ENCODE measurements at places on chromosomes 1 and 21.

GRCh38 chr21:37469441-37469840, 102.9 kb downstream of the DYRK1A start:
- DNase-seq = no peak

- DNase-seq = no peak
Observed at GRCh38 chr1:231422798-231423309, 767 bp upstream of the EGLN1 start.

DNA sequence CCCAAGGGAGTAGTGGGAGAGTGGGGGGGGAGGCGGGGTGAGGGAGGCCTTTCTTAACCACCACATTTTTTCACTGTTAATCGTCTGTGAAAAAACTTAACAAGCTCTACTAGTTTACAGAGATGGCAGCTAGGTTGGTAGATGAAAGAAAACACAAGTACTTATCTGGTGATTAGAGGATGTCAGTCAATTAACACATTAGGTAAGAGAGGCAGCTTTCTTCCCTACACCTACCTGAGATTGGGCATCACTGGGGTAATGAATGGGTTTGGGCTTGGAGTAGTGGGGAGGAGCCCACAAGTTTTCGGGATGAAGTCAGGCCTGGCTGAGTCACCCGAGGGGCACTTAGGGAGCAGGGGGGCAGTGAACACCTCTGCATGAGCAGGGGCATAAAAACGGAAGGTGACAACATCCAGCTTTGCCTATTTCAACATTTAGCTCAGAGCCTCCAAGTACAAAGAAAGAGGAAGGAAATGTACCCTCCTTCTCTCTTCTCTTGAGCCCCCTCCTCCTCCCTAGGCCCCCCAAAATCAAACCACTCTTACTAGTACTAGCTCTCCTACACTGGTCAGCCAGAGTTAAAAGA, 2.5 kb downstream of the LBR start:
- no peak for DNase-seq

DNA sequence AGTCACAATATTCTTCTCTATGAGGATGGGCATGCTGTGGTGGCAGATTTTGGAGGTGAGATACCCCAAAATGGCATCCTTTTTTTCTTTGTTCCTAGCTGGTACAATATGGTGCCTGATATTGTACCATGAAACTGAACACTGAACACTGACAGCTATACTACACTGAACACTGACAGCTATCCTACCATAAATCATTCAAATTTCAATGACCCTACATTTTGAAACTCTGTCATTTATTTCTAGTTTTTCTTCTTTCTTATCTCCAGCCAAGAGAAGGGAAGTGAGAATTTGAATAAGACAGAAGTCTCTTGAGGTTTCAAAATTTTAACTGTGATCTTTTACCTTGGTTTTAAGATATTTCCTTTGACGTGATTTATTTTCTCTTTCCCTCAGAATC, 76.3 kb downstream of the LRRC53 start:
- DNase-seq = no peak

GRCh38 chr1:66951513-66951912, 26.7 kb downstream of the MIER1 start:
- DNase-seq = no peak

DNA sequence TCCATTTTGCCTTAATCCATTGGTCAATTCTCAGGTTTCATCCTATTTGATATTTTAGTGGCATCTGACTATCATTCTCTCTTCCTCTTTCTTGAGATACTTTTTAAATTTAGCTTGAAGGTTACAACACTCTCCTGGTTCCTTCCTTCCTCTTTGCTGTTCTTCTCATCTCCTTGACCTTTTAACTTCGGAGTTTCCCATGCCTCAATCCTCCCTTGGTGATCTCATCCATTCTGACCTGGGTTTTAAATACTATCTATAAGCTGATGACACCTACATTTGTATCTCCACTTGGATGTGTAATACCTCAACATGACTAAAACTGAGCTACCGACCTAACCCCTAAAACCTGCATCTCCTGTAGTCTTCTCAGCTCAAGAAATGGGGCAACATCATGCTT, 4.8 kb upstream of the ZNF687 start:
- no peak for DNase-seq

DNA sequence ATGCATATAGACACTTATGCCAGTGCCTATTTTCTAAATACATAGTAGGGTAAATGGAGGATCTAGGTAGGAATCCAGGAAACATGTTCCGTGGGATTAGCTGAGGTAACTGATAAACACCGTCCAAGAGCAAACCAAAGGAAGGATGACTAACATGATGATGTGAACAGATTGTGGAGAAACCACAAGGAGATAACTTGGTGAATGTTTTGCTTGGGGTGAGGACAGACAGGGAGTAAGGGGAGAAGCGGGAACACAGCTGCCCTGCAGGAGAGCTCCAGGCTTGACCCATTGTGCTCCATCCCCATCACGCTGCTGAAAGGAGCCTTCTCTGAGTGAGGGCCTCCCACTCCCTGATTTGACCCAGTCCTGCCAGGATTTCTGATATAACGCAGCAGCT, 87.0 kb upstream of the ZC3H11B start:
- DNase-seq = no peak

- DNase-seq = no peak
Observed at GRCh38 chr1:18712252-18712600, 81.6 kb downstream of the PAX7 start.

- no peak for DNase-seq
Observed at GRCh38 chr1:193069748-193070385, 10.5 kb downstream of the RO60 start.

- no peak for DNase-seq
Observed at GRCh38 chr1:7013833-7014639, 228.8 kb downstream of the CAMTA1 start.

- no peak for DNase-seq
Observed at GRCh38 chr1:151990856-151991198, 2.8 kb downstream of the S100A10 start.

- DNase-seq = no peak
Observed at GRCh38 chr1:109985247-109986053, 885 bp downstream of the AHCYL1 start.

DNA sequence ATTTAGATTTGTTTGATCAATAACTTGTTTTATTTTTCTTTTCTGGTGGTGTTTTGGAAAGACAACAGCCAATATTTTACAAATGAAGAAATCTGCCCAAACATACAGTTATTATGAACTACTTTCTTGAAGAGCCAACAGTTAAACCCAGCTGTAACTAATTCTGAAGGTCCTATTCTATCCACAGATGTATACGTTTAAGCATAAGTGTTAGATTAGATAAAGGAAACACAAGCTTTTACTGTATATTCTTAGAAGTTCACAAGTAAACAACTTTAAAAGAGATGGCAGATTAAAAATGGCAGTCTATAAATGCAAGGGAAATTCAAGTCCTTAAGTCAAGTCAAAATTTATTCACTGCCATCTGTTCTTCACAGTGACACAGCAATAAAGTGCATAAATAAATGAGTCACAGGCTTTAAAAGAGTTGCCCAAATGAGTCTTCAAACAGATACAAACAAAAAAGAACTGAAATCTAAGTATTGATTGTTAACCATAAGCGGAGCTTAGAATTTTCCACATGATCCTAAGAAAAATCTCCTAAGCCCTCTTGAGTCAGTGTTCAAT, 49.9 kb upstream of the KCNH1 start:
- DNase-seq = no peak

GRCh38 chr1:41580021-41580420, 95.5 kb upstream of the EDN2 start:
- no peak for DNase-seq

DNA sequence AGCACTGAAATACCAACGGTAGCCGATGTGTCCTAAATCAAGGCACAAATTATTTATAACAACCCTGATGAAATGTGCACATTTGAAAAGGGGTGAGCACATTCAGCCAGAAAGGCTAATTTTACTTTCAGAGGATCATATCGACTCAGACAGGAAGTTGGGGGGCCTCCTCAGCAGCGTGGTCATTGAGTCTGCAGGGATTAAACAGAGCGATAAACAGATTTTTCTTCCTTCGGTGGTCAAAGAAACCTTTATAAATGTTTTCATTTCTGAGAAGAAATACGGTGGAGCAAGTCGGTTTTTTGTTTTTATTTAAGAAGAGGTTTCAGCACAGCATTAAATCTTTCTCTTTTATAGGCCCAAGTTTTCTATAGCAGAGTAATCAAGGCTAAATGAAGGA, 45.7 kb downstream of the PGM1 start:
- DNase-seq = no peak

DNA sequence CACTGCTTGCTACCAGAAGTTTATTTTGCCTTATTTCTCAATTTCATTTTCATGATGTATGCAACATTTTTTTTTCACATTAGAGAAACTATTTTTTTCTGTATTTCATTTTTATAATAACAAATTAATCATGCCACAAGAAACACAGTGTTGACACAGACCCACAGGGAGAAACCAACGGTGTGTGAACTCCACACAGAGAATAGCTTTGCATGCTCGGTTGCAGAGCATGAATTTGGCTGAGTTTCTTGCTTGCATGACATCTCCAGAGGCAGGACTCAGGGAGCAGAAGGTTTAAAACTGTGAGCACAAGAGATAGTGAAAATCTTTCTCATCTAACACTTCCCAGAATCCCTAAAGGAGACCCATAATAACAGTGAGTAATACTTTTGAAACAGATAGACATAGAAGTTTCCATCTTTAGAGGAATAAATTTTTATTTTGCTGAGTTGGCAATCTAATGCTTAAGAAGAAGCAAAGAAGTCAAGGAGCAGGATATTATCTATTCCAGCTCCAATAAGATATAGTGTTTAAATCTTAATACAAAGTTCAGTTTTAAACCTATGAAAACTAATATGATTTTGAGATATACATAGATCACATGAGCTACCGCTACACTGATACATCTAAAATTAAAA, 890.9 kb downstream of the MRPL39 start:
- DNase-seq = no peak

- no peak for DNase-seq
Observed at GRCh38 chr1:243213045-243213787, 41.9 kb downstream of the CEP170 start.

GRCh38 chr1:159200769-159201168, 3.9 kb upstream of the ACKR1 start:
- DNase-seq = no peak

DNA sequence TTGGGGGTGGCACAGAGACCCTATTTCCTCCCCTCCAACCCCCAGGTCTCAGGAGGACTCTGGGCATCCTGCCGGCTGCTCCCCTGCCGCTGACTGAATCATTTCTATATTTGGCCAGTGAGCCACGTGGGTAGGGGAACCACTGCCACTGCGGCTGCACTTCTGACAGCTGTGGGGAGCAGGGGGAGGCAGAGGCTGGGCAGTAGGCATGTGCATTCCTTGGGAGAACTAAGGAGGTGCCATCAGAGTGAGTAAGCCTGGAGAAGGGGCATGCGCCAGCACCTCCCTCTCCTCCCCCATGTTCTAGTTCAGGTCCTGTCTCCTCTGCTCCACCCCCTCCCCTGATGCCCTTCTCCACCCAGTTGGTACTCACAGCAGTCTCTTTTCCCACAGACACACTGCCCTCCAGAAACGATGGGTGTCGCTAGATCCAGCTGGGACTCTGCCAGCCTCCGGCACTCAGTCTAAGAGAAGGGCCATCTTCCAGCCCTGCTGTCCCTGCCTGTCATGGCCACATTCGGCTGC, 12.0 kb downstream of the PPFIA4 start:
- peak; percentile 86 for DNase-seq

- DNase-seq = no peak
Observed at GRCh38 chr1:239947801-239948200, 143.9 kb upstream of the FMN2 start.

GRCh38 chr1:53651356-53651755, 87.6 kb downstream of the GLIS1 start:
- DNase-seq = no peak

GRCh38 chr21:14554948-14555347, 8.8 kb upstream of the SAMSN1 start:
- DNase-seq = no peak

DNA sequence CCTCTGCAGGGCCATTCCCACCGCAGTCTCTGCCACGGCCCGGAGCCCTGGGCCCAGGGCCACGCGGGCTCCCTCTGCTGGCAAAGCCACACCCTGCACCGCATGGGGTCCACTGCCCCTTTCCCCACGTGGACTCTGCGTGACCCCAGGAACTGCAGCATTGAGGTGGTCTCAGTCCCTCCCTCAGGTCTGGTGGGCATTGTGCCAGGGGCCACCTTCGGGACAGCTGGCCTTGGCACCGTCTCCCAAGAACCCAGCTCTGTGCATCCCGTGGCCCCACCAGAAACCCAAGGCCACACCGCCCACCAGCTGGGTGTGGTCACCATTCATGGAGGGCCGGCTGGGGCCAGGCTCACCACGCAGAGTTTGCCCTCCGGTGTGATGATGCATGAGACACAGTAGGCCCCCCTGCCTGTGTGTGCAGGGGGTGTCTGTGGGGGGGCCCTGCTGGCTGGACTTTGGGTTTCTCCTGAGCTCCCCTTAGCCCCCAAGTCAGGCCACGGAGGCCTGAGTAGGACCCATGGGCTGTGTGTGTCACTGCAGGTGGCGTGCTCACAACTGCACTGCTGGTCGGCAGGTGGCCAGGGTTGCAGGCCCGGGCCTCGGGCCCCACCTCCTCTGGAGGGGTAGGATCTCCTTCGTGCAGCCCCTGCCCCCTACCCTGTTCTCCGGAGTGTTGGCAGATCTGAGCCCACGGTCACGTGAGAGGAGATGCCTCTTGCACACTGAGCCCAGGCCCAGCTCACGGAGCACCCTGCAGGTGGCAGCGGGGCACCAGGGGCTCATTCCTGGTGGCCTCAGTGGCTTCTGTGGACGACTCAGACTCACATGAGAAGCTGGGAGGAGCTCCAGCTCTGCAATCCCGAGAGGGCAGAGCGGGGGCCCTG, 5.8 kb downstream of the VWA1 start:
- no peak for DNase-seq

- no peak for DNase-seq
Observed at GRCh38 chr1:151945725-151946722, 36.7 kb upstream of the THEM4 start.

DNA sequence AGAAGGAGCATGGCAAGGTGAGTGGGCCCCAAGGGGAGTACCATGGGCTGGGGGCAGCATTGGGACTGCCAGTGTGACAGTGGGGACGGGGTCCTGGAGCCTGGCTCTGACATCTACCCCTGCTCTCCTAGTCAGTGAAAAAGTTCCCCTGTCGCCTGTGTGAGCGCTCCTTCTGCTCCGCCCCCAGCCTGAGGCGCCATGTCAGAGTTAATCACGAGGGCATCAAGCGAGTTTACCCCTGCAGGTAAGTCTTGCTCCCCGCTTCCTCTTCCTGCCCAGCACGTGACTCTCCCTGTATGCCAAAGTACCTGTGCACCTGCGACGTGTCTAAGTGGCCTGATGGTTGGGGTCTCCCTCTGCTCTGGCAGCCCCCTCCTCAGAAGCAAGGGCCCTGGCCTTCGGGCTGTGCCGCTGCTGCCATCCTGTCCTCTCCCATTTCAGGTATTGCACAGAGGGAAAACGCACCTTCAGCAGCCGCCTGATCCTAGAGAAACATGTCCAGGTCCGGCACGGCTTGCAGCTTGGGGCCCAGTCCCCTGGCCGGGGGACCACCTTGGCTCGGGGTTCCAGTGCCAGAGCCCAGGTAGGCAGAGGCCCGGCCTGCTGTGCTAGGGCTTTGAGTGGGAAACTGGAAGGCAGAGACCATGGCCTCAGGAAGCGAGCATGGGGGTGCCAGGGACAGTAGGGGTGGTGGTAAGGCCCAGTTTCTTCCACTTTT, 8.1 kb downstream of the ZNF687 start:
- DNase-seq = no peak

Data from dorsolateral prefrontal cortex (tissue), 122 donors.